ENCODE measurements at places on chromosomes 6 and 20.

GRCh38 chr6:100719883-100720682, 161.0 kb downstream of the ASCC3 start:
- no peak for DNase-seq

- no peak for DNase-seq
Observed at GRCh38 chr6:33373960-33374910, 17.4 kb upstream of the KIFC1 start.

DNA sequence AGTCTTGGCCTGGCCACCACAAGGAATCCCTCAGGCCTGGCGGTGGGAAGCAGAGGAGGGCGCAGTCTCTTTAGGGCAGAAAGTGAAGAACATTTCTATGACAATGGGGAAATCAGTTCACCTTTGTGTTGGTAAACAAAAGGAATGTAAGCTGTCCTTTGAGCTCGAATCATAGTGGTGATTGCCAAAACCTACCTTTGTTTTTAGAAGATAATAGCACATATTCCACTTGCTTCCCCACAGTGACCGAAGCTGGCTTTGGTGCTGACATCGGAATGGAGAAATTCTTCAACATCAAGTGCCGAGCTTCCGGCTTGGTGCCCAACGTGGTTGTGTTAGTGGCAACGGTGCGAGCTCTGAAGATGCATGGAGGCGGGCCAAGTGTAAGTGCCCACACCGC, 144.1 kb downstream of the MTHFD1L start:
- no peak for DNase-seq

GRCh38 chr6:111480988-111481822, 1.8 kb downstream of the REV3L start:
- no peak for DNase-seq

- peak; percentile 27 for DNase-seq
Observed at GRCh38 chr6:152316024-152316423, 321.1 kb downstream of the SYNE1 start.

- DNase-seq = no peak
Observed at GRCh38 chr20:32964575-32964974, 39.7 kb downstream of the SUN5 start.

- no peak for DNase-seq
Observed at GRCh38 chr6:45599053-45599452, 221.3 kb upstream of the SUPT3H start.

DNA sequence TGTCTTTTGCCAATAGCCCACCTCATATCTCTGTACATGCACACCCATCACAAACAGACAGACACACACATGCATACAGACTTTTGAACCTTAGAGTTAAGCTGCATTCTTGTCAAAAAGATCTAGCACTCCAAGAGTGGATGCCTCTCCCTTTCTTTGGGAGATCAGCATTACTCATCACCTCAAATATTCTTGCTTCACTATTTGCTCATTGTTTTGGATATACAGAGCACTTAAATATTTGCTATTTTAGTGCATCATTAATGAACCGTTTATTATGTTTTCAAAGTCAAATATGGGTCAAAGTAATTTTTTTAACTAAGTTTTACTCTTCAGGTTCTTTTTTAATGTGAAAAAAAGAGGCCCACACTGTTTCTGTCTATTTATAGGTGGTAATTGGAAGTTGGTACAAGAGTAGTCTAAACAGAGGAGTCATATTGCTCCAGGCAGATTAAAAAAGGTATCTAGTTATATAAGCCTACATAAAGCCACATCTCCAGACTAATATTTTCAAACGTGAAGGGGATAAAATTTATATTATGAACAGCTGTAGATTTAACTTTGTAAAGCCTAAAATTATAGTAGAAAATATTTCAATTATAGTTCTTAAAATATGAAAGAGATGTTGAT, 102.6 kb downstream of the FLRT3 start:
- DNase-seq = no peak

DNA sequence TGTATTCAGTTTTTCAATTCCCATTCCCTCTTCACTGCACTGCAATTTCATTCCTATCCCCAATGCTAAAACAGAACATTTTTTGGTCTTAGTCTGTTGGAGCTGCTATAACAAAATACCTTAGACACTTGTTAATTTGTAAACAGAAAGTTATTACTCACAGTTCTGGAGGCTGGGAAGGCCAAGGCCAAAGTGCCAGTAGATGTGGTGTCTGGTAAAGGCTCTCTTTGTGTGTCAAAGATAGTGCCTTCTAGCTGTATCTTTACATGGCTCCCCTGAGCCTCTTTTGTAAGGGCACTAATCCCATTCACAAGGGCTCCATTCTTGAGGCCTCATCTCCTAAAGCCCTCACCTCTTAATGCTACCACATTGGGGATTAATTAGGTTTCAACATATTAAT, 40.0 kb downstream of the PHIP start:
- no peak for DNase-seq
